ENCODE measurements at places on chromosomes 5 and 9.

GRCh38 chr5:138653502-138653901, 78.3 kb upstream of the HSPA9 start:
- DNase-seq = no peak

GRCh38 chr9:110276781-110277180, 20.5 kb upstream of the TXN start:
- DNase-seq = no peak

GRCh38 chr5:113150821-113151220, 174.2 kb downstream of the DCP2 start:
- no peak for DNase-seq

DNA sequence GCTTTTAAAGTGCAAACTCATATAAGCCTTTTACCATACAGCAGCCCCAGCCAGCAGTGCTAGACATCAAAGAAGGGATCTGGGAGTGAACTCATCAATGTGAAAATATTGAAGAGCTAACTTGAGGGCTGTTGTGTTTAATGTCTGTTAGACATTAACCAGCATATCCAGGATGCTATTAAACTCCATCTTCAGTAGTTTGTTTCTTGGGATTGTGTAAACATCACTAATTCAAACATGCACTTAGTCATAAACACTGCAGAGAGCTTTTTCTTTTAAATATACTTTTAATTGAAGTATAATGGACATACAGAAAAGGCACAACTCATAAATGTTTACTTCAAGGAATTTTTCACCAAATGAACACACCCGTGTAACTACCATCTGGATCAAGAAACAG, 81.8 kb downstream of the TMEM252 start:
- DNase-seq = no peak

DNA sequence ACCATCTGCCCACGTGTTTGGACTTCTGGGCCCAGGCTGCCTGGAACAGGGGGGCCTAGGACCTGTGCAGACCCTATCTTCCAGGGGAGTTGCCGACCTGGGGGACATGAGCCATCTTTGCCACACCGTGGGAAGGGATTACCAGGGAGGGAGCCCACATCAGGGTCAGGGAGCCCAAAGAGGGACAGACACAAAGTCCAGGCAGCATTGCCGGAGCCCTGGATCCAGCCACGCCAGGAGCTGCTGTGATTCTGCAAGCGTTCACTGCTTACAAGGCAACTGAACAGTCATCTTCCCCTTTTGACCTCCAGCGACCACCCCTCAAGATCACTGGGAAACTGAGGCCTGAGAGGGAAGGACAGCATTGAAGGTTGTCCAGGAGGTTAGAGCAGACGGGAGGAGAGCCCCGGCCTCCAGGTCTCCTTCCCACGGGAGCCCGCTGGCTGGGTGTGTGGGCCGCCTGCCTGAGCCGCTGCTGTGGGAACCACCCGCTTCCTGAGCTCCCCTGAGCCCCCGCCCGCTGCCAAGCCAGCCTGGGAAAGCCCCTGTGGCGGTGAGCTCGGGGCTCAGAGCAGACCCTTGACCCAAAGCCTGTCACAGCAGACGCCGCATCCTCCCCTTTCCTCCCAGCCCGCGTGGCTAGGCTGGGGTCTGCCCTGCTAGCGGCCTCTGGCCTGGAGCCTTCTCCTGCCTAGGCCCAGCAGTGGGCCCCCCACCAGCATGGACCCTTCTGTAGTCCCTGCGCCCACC, 17.1 kb upstream of the NOTCH1 start:
- no peak for DNase-seq

- no peak for DNase-seq
Measured at GRCh38 chr5:14687023-14687665, 22.6 kb downstream of the OTULIN start.

Measured in activated CD4-positive, alpha-beta T cell treated with anti-CD3 and anti-CD28 coated beads, Interleukin-2, amount 50 U/mL, for 24 hours (primary cell).